ENCODE measurements at places on chromosomes 16 and 17. TPM values are rescaled to one million over a fixed set of nuclear protein-coding genes. Genes with fewer than 3 reads are reported as not detected.

Gene ATP2C2
- total RNA-seq = not detected

Gene CBFA2T3
- not detected for total RNA-seq

Gene ZP2
- total RNA-seq = not detected

- no peak for DNase-seq
Measured at GRCh38 chr17:32904891-32905290, 23.1 kb upstream of the TMEM98 start.

DNA sequence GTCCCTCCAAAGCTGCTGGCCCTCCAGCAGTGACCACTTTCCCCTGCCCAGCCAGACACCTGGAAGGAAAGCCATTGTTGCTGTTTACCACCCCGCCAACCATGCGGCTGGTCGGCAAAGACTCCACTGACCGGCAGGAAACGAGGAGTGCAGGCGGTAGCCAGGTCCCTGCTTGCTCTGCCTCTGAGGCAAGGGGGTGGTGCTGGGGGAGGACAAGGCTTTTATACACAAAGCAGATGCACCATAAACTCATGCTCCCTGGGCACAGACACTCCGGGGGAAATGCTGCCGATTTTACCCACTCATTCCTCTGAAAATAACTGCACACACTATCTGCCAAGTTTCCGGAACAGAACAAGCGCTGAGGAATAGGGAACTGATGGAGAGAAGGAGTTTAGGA, 62.8 kb upstream of the GRIN2A start:
- DNase-seq = no peak
